Hematopoietic multipotent progenitor cell treated with erythropoietin and hydrocortisone succinate and interleukin-3 and kit ligand, for 15 days (in vitro differentiated cells): ENCODE measurements at places on chromosomes 1 and 21.

DNA sequence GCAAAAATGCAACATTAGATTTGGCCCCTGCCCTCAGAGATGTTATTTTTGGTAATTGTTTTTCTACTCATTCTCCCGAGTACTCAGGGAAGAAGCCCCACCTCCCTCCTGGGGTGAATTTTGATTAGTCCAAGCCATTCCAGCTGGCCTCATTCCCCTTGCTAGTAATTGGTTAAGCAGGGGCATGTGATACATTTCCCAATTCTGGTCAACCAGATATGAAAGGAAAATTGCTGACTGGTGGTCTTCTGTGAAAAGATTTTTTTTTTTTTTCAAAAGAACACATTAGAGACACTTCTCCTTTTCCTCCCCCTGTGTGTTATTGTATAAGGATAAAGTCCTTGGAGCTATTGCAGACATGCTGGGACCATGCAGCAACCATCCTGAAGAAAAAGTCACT lies 71.1 kb upstream of the AKT3 start:
- DNase-seq: no peak

DNA sequence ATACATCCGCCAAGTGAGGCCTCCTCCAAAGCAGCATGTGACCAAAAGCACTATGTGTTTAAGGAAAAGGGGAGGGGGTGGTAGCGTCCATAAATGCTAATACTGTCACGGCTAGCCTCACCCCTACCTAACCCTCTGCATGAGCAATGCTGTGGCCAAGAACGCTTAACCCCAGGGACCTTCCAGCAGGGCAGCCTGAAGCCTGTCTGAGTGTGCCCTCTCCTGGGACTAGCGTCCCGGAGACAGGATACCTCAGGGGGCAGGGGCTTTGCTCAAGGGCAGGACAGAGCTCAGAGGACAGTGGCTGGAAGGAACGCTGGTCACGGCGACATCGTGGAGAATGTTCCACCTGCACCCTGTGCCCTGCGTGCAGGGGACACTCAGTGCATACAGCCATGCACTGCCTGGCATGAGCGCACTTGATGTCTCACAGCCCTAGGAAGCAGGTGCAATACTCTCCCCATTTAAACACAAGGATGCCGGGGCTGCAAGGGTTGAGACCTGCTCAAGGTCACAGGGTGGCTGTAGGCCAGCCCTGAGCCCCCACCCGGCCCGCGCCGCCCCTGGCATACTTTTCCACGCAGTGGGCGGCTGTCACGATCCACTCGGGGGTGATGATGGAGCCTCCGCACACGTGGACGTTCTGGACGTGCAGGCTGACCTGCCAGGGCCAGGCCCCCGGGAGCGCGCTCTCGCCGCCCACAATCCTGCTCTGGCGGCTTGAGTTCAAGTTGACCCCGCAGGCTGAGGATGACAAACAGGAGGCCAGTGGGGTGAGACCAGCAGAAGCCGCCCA lies 35.0 kb downstream of the TMPRSS2 start:
- DNase-seq: no peak

GRCh38 chr1:58727364-58727763 lies 27.5 kb upstream of the MYSM1 start:
- no peak for DNase-seq

GRCh38 chr1:50492142-50492541 lies 68.9 kb upstream of the DMRTA2 start:
- DNase-seq: no peak

DNA sequence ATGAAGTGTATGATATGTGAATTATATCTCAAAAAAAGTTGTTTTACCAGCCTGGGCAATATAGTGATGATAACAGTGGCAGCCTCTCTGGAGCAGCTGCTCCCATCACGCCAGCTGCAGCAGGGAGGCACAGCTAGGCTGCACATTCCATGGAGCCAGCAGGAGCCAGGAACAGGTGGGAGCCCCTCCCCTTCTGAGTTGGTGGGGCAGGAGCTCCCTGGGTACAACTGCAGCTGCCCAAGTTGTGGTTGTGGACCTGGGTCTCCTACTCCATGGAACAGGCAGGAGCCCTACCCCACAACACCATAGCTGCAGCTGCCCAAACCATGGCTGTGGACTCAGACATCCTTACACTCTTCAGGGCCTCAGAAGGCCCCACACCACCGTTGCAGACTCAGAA lies 21.7 kb upstream of the FNBP1L start:
- DNase-seq: no peak
